ENCODE measurements at places on chromosomes 6 and 20. TPM values are rescaled to one million over a fixed set of nuclear protein-coding genes. Genes with fewer than 3 reads are reported as not detected.

DNA sequence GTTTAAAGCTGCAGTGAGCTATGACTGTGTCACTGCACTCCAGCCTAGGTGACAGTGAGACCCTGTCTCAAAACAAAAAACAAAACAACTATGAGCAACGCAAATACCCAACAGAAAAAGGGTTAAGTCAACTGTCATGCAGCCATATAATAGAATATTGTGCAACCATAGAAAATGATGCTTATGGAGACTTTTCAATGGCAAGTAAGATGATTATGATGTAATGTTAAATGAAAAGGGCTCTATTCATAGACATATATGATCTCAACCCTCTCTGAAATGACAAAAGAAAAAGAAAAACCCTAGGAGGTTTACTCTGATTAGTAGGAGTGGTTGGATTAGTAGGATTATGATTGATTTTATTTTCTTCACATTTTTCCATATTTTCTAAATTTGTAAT is 41.3 kb upstream of the TBC1D7 start:
- H3K27me3 ChIP-seq: no peaks in the 10 kb centered on the region
- H3K36me3 ChIP-seq: no peaks in the 10 kb centered on the region
- peaks cover 4% of the 10 kb centered on the region for H3K4me1 ChIP-seq
- no peak overlapping the region for H3K27ac ChIP-seq
- no peak for DNase-seq
- H3K4me3 ChIP-seq: no peak overlapping the region

DNA sequence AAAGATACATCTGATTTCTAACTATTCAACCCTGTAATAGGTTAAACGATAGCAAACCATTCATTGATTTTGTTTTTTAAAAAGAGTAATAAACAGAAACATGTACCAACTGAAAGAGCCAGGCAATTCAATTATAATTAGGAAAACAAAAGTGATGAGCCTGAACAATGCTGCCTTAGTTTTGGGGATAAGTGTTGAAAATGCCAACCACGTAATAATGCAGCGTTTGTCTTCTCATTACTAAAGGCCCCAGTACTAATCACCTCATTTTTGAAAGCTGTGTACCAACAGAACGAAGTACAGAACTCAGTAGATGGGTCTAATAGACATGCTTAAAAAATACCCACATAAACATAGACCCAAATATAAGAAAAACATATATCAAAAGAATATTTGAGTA is 663.6 kb upstream of the CHD6 start:
- no peaks in the 10 kb centered on the region for H3K27me3 ChIP-seq
- no peak for DNase-seq
- no peaks in the 10 kb centered on the region for H3K36me3 ChIP-seq

DNA sequence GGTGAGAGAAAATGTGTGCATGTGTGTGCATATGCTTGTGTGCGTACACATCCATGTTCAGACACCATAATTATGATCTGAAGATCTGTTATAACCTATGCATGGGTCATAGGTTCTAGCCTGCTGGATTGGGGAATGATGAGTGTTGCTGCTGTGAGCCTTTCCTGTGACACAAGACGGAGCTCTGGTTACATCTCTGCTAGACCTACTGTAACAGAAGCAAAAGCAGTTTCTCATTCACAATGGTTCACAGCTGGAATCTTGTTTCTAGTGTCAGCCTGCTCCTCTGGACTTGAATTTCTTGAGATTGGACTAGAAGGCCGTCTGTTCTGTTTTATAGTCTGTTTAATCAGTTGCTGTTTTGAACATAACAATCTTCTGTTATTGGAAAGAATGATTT is 40.1 kb downstream of the DEFB114 start:
- no peaks in the 10 kb centered on the region for H3K36me3 ChIP-seq
- DNase-seq: no peak
- H3K27me3 ChIP-seq: no peaks in the 10 kb centered on the region

GRCh38 chr20:63706852-63707557 is 771 bp downstream of the ARFRP1 start:
- no peaks in the 10 kb centered on the region for H3K27me3 ChIP-seq
- peak overlapping the region; percentile 88 for H3K27ac ChIP-seq
- H3K36me3 ChIP-seq: peaks cover 12% of the 10 kb centered on the region
- peaks cover 25% of the 10 kb centered on the region for H3K4me1 ChIP-seq

- no peaks in the 10 kb centered on the region for H3K36me3 ChIP-seq
- no peak for DNase-seq
- no peak overlapping the region for H3K27ac ChIP-seq
- no peak overlapping the region for H3K4me3 ChIP-seq
Observed at GRCh38 chr20:35575958-35576357, 34.1 kb downstream of the ERGIC3 start.

GRCh38 chr6:130019326-130020072 is 1.1 kb downstream of the L3MBTL3 start:
- DNase-seq: peak; percentile 20
- H3K4me1 ChIP-seq: peaks cover 30% of the 10 kb centered on the region
- H3K4me3 ChIP-seq: peak overlapping the region; percentile 92

DNA sequence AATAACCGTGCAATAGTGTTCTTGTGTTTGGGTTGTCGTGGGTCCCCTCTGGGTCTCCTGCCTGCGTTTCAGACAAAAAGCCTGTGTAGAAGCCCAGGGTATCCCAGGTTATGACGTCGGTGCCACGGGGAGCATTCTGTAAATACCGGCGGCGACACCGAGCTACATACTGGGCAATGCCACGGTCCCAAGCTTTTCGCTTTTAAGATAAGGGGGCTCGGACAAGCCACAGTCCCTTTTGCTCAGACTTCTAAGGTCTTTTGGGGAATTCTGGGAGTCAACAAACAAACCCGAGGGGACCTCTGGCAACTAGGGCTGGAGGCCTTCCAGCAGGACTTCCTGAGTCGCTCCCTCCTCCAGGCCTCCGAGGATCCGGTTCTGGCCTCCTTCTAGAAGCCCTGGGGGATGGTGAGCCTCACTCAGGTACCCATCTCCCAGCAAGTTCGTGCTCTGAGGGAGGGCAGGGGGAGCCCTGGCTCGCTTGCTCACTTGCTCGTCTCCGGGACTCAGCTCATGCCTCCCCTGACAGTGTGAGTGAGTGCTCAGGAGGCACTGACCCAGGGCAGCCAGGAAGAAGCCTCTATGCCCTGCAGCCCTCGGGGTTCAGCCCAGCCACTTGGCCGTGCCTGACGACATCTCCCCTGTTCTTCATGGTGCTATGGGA is 62.4 kb upstream of the MRPS10 start:
- H3K4me1 ChIP-seq: peaks cover 78% of the 10 kb centered on the region
- no peak for DNase-seq
- peak overlapping the region; percentile 94 for H3K27ac ChIP-seq
- peak overlapping the region; percentile 64 for H3K4me3 ChIP-seq
- no peaks in the 10 kb centered on the region for H3K27me3 ChIP-seq

DNA sequence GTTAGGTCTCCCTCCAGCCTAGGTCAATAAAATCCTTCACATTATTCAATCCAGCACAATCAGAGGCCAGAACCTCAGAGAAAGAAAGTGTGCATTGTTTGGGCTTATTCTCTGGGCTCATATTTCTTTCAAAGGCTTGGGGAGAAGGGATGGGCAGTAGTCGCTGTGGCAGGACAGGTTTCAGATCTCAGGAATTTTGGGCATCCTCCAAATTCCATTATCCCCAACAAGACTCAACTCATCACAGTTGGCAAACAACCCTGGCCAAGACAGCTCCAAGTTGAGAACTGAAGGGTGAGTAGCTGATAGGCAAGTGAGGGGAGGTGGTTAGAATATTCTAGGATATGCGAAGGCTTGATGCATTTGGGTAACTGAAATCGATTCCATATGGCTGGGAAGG is 27.2 kb upstream of the CHD6 start:
- peaks cover 10% of the 10 kb centered on the region for H3K27me3 ChIP-seq
- no peak overlapping the region for H3K4me3 ChIP-seq
- no peaks in the 10 kb centered on the region for H3K4me1 ChIP-seq
- no peak for DNase-seq
- no peak overlapping the region for H3K27ac ChIP-seq
- no peaks in the 10 kb centered on the region for H3K36me3 ChIP-seq

GRCh38 chr6:87909849-87910248 is 137.8 kb upstream of the SPACA1 start:
- no peaks in the 10 kb centered on the region for H3K36me3 ChIP-seq
- peaks cover 5% of the 10 kb centered on the region for H3K27me3 ChIP-seq
- peaks cover 11% of the 10 kb centered on the region for H3K4me1 ChIP-seq
- no peak overlapping the region for H3K27ac ChIP-seq
- no peak overlapping the region for H3K4me3 ChIP-seq

Gene PNPLA1
- total RNA-seq: not detected

Gene EEF1A2
- 0.18 TPM for total RNA-seq

DNA sequence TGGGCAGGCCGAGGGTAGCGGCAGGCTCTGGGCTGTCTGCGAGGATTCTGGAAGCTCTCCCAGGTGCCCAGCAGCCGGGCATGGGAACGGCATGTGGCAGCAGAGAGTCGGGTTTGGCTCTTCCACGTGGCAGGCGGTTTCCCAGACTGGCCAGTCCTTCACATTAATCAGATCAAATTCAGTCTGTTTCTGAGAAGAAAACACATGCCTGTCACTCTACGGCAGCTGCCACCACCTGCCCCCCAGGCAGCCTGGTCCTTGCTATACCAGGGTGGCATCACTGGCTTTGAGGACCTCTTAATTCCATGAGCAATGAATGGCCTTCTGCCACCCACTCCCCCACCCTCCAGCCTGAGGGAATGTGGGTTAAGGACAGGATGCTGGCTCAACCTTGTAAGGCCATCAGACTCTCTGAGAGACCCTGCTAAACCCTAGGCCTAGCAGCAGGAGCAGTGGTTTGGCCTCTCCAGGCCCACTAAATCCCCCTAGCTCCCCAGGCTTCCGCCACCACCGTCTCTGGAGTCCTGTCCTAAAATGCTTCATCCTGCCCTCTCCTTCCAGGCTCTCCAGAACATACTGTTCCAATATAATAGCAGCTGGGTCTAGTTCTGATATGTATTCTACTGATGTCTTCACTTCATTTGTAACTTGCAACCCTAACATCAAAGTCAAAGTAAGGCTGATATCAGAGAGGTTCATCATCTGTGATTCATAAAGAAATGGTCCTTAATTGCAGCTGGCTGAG is 47.8 kb downstream of the PLCG1 start:
- H3K4me1 ChIP-seq: peaks cover 11% of the 10 kb centered on the region
- no peak for DNase-seq
- peaks cover 2% of the 10 kb centered on the region for H3K36me3 ChIP-seq
- no peaks in the 10 kb centered on the region for H3K27me3 ChIP-seq
- H3K4me3 ChIP-seq: no peak overlapping the region

Gene NECAB3
- total RNA-seq: 10.8 TPM

Gene HINT3
- 12.7 TPM for total RNA-seq

Gene GRM1
- total RNA-seq: not detected

All from naive thymus-derived CD8-positive, alpha-beta T cell (primary cell).